ENCODE measurements at places on chromosomes 1 and 21.

GRCh38 chr1:92480813-92481598 lies 5.7 kb downstream of the GFI1 start:
- DNase-seq, result no peak

DNA sequence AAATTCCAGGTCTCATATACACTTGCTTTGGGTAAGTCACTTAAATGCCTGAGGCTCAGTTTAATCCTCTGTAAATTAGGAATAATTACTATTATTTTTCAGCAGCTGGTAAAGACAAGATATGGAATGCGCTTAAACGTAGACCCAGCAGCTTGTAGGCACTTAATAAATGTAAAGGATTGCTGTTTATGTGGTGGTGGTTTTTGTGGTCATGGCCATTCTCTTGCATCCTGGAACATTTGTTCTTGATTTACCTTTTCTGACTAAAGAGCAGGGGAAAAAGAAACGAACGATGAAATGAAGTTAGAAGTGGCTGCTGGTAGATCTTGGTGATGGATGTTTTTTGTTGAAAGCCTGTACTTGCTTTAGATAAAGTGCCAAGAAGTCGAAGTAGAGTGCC lies 195.0 kb upstream of the FOXD3 start:
- DNase-seq, result no peak

DNA sequence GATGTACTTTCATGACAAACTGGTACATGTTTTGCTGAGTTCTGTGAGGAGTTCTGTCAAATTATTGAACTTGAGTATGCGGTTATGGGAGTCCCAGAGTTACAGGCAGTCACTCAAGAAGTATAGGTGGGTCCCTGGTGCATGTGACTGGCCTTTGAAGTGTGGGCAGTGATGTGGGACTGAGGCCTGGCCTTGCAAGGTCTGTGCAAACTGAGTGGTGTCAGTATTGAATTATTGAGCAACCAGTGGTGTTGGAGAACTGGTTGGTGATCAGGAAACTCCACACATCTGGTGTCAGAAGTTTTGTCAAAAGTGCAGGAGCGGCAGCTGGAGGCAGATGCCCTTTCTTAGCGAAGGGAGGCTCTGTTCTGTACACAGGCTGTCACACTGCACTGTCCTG lies 5.2 kb downstream of the ZNF678 start:
- DNase-seq, result no peak

- no peak for DNase-seq
Observed at GRCh38 chr1:94737124-94737998, 82.8 kb upstream of the SLC44A3 start.

GRCh38 chr1:79325705-79326104 lies 319.2 kb upstream of the ADGRL4 start:
- DNase-seq, result no peak

- no peak for DNase-seq
Observed at GRCh38 chr1:172895050-172895460, 155.7 kb downstream of the TNFSF18 start.

DNA sequence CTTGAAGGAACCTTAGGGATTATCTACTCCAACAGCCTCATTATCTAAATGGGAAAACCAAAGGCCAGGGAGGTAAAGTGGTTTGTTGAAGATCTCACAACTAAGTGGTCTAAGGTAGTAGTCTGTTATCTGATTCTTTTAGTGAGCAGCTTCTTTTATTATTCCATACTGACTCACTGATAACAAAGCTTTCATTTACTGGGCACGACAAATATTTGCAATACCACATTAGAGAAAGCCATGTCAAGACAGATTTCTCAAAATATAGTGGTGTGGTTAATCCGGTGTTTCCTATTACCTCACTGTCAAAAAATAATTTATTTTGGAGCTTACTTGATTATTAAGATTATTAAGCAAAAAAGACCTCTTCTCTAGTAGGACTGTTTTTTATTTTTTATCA lies 369.1 kb downstream of the S1PR1 start:
- DNase-seq, result no peak

DNA sequence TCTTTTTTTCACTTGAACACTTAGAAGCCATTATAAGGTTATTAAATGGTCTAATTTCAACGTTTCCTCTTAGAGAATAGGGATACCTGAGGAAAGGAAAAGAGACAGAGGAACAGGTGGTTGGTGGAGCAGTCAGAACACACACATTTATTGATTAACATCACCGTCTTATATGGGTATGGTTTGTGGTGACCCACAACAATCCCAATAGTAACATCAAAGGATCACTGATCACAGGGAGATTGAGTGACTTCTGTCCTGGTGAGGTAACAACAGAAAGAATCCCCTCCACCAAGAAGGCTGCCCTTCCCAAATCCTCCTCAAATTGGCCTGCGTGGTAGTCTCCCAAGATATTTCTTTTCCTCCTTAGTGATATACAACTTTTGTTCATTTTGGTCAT lies 474.0 kb downstream of the PLPP3 start:
- DNase-seq, result no peak

GRCh38 chr1:74579425-74579824 lies 67.0 kb upstream of the LRRC53 start:
- DNase-seq, result no peak

DNA sequence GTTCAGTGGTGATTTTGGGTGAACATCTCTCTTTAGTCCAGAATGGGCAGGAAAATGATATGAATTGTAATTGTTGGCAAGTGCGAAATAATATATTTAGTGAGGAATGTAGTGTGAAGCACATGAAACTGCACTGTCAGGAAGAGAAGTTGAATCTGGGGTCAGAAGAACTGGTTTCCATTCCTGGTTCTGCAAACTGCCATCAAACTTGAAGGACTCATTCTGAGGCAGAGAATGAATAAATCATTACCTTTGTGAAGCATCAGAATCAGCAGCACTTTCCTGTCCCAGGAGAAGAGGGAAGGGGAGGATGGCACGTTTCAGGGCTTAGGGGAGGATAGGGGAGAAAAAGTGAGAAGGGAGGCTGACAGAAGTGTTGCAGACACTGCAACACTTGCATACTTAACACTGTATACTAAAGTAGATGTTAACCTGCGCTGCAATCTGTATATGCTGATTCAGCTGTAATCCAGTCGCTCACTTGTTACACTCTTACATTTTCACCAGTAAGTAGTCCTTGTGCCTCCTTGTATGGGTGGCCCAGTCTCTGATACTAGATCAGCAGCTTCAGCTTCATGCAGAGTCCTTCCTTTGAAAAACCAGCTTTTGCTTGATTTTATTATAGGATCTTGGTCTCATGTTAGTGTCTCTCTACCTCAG lies 10.5 kb upstream of the RPTN start:
- DNase-seq, result no peak

DNA sequence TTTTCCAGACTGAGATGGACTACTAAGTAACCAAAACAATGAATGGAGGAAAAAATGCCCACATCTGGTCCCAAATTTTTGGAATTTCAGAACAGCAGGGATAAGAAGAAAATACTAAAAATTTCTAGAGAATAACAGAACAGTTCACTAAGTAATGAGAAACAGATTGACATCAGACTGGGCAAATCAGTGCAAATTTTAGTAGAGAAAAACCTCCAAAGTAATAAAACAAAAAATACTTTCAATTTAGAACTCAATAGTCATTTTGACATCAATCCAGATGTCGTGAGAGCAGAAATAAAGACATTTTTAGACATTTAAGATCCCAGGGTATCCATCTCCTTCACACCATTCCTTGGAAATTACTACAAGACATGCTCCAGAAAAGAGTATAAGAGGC lies 39.3 kb downstream of the CRP start:
- no peak for DNase-seq

DNA sequence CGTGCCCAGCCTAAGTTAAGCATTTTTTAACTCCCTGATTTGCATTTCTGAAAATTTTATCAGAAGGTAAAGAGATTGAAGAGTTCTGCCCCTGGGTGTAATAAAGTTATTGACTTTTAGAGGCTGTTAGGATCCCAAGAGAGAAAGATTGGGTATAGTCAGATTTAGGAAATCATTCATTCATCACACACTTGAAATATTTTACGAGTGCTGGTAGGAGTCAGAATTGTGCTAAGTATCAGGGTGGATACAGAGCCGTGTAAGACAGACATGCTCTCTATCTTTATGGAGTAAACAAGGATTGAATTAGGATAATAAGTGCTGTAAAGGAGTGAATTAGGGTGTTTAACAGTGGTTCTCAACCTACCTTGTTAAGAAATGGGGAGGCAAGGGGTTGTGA lies 3.0 kb downstream of the SZT2 start:
- DNase-seq, result no peak

GRCh38 chr1:159197561-159198557 lies 6.8 kb upstream of the ACKR1 start:
- peak; percentile 60 for DNase-seq

DNA sequence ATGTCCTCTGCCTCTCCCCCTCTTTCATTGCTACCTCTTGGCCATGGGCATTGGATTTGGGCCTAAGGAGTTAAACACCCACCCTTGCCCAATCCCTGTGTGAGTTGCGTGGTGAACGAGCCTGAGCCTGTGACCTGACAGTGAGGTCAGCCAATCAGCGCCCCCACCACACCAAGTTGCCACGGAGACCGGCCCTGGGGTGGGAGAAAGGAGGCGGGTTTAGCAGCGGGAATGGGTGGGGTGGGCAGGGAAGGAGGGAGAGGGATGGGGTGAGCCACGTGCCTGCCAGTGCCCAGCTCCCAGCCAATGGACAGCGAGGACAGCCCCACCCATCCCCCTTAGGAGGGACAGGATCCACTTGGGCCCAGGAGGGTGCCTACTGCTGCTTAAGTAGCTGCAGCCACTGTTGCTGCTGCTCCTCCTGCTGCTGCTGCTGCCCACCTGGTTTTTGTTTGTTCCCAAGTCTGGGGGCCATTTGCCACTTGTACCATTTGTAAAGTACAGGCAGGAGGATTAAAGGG lies 9.5 kb downstream of the ZBTB7B start:
- DNase-seq, result no peak

GRCh38 chr1:214271174-214271858 lies 9.6 kb upstream of the SMYD2 start:
- no peak for DNase-seq

DNA sequence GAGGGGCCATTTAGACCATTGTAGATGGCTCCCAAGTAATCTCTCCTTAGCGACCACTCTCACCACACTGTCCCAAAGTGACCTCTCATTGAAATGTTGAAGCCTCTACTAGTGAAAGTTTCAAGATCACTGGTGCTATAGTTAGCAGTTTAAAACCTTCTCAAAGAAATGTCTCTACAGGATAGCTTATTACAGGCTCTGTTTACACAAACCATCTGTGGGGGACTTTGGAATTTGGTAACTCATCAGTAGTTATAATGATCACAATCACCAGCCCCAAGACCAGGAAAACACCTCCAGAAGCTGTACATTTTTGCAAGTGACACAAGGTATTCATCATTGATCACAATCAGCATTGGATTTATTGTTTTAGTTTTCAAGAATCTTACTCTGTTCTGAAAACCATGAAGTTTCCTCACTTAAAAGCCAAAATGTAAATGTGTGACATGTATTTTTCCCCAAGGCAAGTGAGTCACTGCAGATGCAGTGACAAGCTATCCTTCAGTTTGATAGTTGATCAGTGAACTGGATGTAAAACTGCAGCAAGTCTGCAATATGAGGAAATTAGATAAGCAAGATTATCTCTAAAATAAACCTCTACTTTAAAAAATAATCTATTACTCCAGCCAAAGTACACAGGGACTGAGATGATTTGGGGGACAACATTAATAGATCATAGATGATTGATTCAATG lies 41.9 kb downstream of the C21orf91 start:
- no peak for DNase-seq

DNA sequence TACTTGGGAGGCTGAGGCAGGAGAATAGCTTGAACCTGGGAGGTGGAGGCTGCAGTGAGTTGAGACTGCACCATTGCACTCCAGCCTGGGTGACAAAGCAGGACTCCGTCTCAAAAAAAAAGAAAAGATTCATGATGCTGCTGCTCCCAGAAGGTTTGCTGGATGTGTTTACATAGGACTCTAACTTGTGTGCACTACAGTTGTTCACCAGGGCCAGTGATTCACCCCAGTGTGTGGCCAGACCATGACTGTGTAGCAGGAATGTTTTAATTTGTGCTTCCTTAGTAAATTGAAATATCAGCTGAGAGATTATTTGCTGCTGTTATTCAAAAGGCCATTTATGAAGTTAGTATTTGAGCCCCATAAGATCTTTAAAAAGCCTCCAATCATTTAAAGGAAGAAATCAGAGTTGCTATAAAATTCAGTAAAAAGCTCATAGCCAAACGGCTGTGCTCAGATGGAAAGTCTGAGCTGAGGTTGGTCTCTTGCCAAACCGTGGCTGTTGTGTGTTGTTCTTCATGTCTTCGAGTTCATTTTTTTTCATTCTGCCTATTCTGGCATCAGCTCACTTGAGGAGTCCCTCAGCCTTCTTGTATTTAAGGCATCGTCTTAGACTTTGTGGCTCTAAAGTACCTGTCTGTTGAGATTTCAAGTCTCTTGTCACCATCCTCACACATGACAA lies 18.1 kb upstream of the PGD start:
- no peak for DNase-seq

GRCh38 chr1:1434131-1434823 lies 1.2 kb upstream of the VWA1 start:
- no peak for DNase-seq

GRCh38 chr1:167515893-167516321 lies 2.4 kb downstream of the CD247 start:
- no peak for DNase-seq

- DNase-seq, result no peak
Observed at GRCh38 chr1:104765085-104765484, 1015.4 kb downstream of the AMY1C start.

DNA sequence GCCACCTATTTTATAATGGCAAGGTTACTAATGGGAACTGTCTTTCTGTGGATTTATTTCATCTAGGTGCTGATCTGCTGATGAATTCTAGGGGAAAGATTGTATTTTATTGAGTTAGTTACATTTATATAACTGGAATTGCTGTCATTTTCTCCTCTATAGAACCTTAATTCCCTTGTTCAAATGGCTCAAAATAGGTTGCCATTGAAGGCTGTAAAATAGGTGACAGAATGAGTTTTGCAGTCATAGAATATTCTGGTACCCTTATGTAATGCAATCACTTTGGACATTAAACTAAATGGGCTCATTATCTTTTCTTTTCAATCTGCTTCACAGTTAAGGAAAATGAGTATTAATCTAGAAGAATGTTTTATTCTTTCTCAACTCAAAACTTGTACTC lies 131.0 kb downstream of the CTH start:
- DNase-seq, result no peak

DNA sequence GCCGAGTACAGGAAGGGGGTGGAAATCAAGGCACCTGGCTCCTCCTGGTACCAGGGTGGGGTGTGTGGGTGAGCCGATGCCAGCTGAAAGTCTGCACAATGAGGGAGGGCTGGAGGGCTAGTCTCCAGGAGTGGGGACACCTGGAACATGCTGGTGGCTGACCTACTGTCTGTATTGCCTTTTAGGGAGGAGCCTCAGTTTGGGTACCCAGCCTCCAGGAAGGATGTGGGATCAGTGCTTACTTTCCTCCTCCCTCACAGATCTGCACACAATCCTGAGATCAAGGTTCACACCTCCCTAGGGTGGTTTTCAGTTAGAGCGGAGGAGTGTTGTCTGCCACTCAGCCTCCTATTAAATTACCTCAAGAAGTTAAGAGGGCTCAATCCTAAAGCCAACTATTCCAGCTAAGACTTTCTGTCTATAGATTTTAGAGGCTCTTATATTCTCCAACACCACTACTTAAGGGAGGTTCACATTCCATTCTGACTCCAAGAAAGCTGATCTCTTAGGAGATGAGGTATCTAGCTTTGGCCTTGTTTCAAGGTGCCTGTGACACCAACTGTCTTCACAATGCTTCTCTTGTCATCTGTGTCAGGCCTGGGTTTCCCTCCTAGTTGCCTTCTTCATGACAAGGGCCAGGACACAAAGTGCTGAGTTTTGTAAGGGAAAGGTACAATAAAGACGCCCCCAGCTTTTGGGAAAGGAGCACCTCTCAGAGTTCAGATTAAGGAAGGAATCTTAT lies 15.7 kb downstream of the SSR2 start:
- DNase-seq, result no peak

Data from stimulated activated CD4-positive, alpha-beta T cell treated with anti-CD3 and anti-CD28 coated beads, Interleukin-12 subunit alpha, Interleukin-12 subunit beta, amount 100 ng/mL, for 24 hours (primary cell).